ENCODE measurements at places on chromosomes 5 and 9.

DNA sequence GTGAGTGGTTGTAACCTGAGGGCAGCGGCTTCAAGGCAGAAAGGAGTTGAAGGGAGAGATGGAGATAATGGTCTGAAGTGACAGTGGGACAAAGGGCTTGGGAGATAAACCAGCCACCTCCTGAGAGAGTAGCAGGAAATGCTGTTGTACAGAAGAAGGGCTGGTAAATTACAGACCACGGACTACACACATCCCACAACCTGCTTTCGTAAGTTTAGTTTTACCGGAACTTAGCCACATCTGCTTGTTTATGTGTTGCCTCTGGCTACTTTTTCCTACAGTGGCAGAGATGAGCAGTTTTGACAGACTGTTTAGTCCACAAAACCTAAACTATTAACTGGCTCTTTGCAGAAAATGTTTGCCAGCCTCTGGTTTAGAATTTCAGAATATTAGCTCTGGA is 269.5 kb downstream of the ARHGEF28 start:
- no peak for DNase-seq

- no peak for DNase-seq
Observed at GRCh38 chr5:117336208-117336607, 761.6 kb upstream of the SEMA6A start.

DNA sequence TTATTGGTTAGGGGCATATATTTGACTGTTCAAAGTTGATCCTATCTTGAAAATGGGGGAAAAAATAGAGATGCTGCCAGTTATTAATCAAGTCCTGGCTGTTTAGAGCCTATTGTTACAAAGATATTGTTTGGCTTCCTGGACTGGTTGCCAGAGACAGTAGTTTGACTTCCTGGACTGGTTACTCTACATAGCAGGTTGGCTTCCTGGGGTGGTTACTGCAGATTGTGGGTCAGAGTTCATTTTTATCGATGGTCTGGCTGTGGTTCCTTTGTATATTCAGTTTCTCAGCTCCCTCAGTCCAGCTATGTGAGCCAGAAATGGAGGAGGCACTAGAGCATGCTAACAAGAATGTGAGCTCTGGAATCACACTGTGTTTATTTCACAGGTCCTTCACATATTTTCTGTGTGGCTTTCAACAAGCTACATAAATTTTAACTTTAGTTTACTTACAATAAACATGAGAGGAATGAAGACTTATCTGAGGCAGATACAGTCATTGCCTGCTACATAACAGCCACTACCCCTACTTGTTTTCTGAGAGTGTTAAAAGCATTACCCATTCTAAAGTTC is 137.6 kb downstream of the TRPM3 start:
- peak; percentile 62 for DNase-seq

DNA sequence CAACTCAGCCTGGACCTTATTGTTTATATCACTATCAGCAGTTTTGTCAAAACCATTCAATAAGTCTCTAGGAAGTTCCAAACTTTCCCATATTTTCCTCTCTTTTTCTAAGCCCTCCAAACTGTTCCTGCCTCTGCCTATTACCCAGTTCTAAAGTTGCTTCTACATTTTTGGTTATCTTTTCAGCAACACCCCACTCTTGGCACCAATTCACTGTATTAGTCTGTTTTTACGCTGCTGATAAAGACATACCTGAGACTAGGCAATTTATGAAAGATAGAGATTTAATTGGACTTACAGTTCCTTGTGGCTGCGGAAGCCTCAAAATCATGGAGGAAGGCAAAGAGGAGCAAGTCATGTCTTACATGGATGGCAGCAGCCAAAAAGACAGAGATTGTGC is 744.4 kb upstream of the ADAMTS16 start:
- DNase-seq: no peak

DNA sequence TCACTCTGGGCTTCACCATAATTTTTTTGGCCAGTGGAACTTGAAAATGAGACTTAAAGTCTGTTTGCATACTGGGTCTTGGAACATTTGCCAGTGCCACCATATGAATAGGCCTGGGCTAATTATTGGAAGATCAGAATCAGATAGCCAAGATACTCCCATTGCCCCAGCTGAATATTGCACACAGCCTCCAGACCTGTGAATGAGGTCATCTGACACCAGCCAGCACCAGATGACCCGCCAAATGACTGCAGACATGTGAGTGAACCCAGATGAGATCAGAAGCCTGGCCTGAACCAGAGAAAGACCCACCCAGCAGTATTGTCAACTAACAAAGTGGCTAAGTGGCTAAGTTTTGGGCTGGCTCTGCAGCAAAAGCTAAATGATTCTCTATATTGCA is 220.5 kb upstream of the MPDZ start:
- no peak for DNase-seq

DNA sequence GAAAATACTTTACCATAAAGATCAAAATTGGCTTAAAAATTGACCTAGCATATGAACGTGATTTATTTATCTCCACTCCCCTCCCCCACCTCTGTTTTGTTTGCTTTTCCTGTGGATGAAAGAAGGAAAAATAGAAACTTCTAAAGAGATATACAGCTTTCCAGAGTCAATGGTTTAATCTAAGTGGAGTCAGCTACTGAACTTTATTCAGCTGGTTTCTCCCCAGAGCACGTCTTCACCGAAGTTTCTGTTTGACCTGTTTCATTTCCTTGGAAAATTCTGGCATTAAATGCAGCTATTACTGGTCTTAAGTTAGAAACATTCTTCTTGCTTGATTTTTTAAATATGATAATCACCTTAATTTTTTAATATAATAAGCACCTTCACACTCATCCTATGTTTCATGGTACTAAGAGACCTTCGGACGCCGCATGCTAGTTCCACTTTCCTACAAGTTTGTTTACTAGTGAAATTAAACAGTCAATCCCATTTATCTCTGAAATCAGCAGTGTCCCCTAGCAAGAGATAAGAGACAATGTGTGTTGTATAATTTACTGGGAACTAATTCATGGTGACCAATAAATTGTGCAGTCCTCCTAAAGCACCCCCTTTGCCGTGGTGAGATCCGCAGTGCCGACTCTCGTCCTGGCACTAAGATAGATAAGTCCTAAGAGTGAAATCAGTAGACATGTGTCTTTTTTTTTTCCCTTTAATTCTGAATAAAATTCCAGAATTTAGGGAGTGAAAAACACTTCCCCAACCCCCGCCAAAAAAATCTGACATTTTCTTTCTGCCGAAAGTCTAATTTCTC is 89.9 kb downstream of the ARL15 start:
- DNase-seq: no peak

GRCh38 chr9:109399258-109399767 is 78.5 kb upstream of the EPB41L4B start:
- no peak for DNase-seq

- DNase-seq: no peak
Observed at GRCh38 chr5:100643473-100643872, 108.3 kb downstream of the FAM174A start.

DNA sequence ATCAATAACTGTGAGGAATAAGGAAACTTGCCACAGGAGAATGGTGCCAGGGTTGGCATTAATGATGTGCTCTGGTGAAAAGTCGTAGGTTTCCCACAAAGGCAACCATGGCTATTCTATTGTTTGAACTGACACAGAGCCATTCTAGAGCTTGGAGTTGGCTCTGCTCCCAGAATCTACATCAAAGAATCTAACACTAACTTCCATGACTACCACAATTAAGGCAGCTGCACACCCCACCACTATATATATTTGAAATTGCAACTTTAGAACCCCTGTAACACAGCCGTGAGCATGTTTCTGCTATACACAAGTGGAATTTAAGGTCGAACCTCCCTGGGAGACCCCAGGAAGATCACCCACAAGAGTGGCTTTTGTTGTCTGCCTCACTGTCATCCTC is 89.7 kb upstream of the CCDC152 start:
- no peak for DNase-seq

- DNase-seq: peak; percentile 34
Observed at GRCh38 chr9:1198085-1198484, 147.9 kb downstream of the DMRT2 start.

GRCh38 chr5:169765176-169765996 is 128.3 kb downstream of the DOCK2 start:
- DNase-seq: peak; percentile 40

GRCh38 chr5:97618721-97619120 is 435.7 kb upstream of the RIOK2 start:
- no peak for DNase-seq

DNA sequence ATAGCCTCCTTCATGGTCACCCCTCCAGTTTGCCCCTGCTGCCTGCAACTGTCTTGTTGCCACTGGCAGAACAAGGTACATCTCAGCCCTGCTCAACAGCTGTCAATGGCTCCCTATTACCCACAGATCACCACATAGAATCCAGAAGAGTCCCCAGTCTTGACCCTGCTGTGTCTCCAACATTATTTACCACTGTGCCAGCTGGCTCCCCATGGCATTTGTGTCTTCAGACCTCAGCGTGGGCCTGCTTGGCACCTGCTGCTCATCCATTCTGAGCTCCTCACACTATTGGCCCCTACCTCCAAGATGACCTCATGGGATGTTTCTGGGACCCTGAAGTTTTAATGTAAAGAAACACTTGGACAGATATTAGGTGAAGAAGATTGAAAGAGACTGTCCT is 201.9 kb downstream of the HSPA4 start:
- no peak for DNase-seq

- no peak for DNase-seq
Observed at GRCh38 chr5:151465476-151465875, 18.1 kb downstream of the SLC36A1 start.

DNA sequence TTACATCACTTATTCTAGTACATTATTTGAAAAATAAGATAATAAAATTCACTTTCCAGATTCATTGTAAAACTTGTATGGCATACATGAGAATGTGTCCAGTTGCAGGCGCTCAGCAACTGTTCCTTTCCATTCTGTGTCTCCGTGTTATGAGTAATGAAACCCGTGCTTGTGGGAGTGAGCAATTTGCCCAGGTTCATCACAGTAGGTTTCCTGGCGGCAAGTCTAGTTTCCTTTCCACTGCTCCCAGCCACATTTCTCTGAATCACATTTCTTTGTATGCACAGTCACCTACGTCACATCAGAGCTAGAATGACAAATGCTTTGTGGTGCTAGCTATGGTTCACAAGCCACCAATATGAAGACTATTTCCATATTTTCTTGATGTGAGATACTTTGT is 39.9 kb downstream of the MOCS2 start:
- peak; percentile 83 for DNase-seq

- DNase-seq: no peak
Observed at GRCh38 chr5:45684118-45684517, 12.1 kb downstream of the HCN1 start.

DNA sequence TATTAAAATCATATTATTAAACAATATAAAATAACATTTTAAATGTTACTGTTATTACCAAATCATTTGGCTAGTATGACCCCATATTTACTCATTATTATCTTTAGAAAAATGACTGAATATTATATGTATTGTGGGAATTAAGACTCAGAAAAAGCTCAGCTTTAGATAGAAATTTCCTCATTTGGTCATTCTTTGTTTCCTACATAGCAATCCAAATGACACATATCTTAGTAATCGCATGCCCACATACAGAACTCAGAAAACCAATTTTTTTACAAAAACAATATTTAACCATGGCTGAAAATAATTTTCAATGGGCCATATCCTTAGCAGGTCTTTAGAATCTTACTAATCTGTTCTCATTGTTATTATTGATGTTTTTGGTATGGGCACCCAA is 53.8 kb upstream of the TSLP start:
- DNase-seq: peak; percentile 63

GRCh38 chr5:108101130-108101529 is 280.8 kb downstream of the FBXL17 start:
- no peak for DNase-seq

- DNase-seq: no peak
Observed at GRCh38 chr9:76020652-76021051, 130.2 kb downstream of the PCSK5 start.

- peak; percentile 43 for DNase-seq
Observed at GRCh38 chr9:123445981-123446610, 90.1 kb downstream of the CRB2 start.

GRCh38 chr9:86359151-86359879 is 5.1 kb upstream of the TUT7 start:
- no peak for DNase-seq

DNA sequence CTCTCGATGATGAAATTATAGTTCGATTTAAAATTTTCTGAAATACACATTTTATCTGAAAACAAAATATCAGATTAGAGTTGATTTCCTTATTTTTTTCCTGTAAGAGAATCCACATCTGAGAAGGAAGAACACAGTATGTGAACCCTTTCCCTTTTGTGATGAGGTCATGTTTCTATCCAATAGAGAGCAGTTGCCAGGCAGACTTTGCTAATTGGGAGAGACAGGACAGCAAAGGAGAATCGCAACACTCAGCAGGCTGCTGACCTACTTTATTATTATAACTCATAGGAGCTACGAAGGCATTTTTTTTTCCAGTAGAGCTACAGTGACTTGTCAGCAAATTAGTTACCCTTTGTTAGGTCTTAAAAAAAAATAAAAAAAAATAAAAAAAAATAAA is 242.1 kb downstream of the HCN1 start:
- DNase-seq: peak; percentile 20

- DNase-seq: peak; percentile 34
Observed at GRCh38 chr5:74241751-74242140, 398.8 kb downstream of the ENC1 start.

GRCh38 chr9:77806741-77807140 is 158.6 kb upstream of the GNA14 start:
- DNase-seq: no peak

GRCh38 chr5:3350781-3351180 is 244.9 kb upstream of the IRX1 start:
- no peak for DNase-seq

GRCh38 chr5:1771149-1772065 is 28.2 kb downstream of the MRPL36 start:
- DNase-seq: no peak

- DNase-seq: no peak
Observed at GRCh38 chr5:67957374-67957773, 258.2 kb upstream of the PIK3R1 start.

DNA sequence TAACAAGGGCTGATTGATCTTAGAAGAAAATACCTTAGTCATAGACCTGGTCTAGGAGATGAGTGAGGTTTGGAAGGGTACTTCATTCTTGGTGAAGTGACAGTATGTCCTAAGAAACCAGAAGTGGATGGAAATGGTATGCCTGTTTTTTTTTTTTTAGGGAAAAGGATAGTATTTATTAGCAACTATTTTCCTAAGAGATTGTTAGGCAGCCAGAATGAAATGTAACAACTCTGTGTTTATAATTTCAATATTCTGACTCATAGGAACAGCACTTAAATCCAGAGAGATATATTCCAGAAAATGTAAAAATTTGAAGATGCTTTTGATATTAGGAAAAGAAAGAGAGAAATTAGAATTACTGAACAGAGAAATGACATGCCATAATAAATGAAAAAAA is 21.2 kb upstream of the ARL14EPL start:
- DNase-seq: peak; percentile 67

- no peak for DNase-seq
Observed at GRCh38 chr9:134895567-134895907, 14.9 kb downstream of the FCN2 start.

DNA sequence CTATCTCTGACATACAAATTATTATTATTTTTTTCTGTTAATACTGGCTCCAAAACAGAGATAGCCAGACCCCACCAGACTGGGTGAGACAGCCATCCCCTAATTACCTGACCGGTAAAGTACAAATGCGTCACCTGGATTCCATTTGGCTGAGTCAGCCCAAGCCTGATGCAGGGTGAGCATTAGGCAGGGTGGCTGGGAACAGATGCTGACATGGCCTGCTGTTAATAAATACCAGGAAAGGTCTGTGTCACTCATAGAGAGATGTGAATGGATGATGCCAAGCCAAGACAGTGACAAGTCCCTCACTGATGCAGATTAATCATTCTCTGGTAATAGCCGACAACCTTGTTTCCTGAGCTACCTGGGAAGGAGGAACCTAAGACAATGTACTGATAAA is 183.5 kb downstream of the TRIM32 start:
- DNase-seq: no peak

Measured in IMR-90 (cell line).